NAMALWA (cell line): ENCODE measurements at places on chromosomes 1 and 21.

DNA sequence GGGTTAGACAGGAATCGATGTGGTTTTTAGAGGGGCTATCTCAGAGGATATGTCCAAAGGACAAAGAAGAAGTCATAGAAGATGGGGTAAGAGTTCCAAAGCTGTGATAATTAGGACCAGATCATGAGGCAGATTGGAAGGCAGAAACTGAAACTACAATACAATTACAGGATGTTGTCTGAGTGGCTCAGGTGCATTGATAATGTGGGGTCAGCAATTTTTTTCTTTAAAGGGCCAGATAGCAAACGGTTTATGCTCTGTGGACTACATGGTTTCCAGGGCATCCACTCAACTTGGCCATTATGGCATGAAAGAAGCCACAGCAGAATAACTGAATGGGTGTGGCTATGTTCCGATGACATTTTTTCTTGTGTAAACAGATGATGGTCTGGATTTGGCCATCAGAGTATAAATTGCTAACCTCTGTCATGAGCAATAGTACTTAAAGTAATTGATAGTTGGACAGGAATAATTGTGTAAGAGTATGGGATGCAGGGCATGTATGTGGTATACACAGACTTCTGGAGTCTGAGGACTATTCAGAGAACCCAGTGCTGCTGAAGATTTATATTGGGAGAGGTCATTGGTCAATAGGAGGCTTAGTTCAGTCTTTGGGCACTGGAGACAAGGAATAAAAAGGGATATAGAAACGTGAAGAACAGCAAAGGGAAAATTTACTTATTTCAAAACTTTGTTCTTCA lies 198.4 kb upstream of the ADGRL4 start:
- no peak for DNase-seq

GRCh38 chr1:151862604-151863003 lies 9.1 kb upstream of the THEM5 start:
- DNase-seq, result no peak

- no peak for DNase-seq
Measured at GRCh38 chr1:230220907-230221306, 153.9 kb downstream of the GALNT2 start.

GRCh38 chr21:28220680-28221079 lies 772.0 kb downstream of the LTN1 start:
- no peak for DNase-seq

DNA sequence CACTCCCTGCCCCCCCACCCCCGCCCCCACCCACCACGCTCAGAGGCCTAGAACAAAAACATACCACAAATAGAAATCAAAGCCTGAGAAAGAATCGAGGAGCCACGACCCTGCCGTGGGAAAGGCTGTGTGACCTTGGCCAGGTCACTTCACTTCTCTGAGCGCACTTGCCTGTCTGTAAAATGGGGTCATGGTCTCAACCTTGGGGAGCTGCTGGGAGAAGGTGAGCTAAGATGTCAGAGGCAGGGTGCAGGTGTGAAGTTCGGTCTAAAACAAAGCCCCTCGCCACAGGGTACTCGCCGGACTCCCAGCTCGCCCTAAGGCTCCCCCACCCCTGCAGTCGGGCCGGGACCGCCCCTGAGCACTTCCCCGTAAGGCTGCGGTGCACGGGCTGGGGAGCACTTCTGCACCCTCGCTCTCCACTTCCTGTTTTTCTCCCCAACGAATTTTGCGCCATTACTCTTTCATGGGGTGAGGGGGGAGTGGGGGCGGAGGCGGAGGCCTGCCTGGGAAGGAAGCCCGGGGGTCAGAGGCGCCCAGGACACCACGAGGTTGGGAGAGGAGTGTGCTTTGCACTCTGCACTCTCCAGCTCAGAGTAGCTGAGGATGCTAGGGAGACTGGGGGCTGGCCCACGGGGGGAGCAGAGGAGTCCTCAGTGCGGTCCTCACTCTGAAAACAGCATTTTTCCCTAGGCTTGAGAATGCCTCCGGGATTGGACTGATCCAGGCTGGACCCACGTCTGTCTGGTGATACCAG lies 21.9 kb upstream of the PIK3CD start:
- DNase-seq, result peak; percentile 88

- DNase-seq, result no peak
Measured at GRCh38 chr1:167472752-167473521, 45.4 kb downstream of the CD247 start.

DNA sequence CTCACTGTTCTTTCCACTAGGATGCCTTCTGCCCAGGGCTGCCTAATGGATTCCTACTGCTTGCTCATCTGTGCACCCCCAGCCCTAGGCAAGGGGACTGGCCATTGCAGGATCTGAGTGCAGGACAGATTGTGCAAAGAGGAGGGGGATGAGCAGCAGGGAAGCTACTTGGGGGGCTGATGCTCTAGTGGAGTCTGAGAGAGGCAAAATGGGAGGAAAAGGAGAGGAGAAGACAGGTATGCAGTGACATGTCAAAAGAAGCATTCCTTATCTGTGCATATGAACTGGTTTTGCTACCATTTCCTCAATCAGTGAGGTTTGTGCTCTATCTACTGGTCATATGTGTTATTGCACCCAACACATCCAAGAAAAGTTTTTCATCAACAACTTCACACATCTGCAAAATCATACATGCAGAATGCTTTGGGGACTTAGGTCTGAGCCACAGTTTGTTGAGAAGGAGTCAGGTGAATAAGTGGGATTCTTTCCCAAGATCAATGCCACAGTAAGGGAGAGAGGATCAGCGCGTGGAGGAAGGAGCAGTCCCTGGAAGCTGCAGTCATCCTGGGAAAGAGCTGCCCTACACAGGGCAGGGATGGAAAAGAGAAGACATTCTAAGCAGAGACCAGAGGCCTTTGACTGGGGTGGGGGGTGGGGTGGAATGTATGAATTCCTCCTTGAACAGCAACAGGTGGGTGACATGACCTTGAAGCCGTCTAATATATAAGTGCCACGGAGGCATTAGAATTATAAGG lies 14.4 kb downstream of the SLC5A9 start:
- DNase-seq, result peak; percentile 58

DNA sequence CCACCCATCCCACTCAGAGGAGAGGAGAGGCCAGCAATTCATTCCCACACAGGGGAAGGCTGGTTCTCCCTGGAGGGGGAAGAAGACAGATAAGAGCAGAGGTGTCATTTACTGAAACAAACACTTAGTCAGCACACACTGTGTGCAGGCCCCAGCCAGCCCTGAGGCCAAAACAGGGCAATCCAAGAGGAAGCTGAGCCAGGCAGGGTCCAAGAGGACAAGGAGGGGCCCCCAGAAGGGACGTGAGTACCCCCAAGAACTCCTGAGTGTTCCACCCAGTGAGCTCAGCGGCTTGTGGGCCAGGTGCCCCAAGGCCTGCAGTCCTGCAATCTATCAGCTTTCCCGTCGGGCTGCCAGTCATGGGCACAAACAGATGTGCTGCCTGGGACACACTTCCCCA lies 15.8 kb downstream of the ADGRB2 start:
- no peak for DNase-seq

- no peak for DNase-seq
Measured at GRCh38 chr1:39081271-39082009, 55.3 kb downstream of the NDUFS5 start.

GRCh38 chr1:91490501-91490900 lies 10.2 kb upstream of the CDC7 start:
- DNase-seq, result no peak

GRCh38 chr1:34500451-34500850 lies 254.4 kb upstream of the GJB5 start:
- DNase-seq, result no peak

DNA sequence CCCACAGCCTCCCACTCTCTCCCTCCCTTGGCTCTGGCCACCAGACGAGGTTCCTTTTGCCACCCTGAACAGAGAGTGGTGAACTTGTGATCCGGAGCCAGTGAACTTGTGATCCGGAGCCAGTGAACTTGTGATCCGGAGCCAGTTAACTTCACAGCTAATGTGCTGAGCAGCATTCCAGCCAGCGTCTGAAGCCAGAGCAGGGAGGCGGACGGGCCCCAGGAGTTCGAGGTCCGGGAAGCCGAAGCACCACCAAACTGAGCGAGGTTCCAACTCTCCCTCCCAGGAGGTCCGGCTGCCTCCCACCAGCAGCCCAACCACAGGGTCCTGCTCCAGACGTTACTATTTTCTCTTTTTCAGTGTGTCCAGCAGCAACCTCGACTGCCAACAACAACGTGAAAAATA lies 85.8 kb downstream of the SYF2 start:
- no peak for DNase-seq

GRCh38 chr1:215660259-215660658 lies 93.2 kb downstream of the KCTD3 start:
- no peak for DNase-seq

GRCh38 chr1:245663841-245664240 lies 509.1 kb downstream of the KIF26B start:
- no peak for DNase-seq

DNA sequence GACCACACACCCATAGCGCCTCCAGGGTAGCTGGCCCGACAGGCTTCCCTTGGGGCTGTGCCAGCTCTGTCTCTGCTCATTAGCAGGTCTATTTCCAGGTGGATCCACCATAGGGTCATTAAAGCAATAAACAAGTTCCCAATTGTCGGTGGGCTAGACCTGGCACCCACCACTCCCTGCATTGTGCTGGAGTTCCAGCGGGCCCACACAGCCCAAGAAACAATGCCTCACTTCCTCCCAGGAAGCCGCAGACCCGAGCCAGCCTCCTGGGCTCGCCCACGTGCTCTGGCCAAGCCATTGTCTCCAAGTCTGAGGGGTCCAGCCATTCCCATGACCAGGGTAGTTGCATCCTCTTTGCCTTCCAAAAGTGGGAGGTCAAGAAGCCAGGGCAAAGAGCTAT lies 27.5 kb upstream of the SOX13 start:
- DNase-seq, result no peak

DNA sequence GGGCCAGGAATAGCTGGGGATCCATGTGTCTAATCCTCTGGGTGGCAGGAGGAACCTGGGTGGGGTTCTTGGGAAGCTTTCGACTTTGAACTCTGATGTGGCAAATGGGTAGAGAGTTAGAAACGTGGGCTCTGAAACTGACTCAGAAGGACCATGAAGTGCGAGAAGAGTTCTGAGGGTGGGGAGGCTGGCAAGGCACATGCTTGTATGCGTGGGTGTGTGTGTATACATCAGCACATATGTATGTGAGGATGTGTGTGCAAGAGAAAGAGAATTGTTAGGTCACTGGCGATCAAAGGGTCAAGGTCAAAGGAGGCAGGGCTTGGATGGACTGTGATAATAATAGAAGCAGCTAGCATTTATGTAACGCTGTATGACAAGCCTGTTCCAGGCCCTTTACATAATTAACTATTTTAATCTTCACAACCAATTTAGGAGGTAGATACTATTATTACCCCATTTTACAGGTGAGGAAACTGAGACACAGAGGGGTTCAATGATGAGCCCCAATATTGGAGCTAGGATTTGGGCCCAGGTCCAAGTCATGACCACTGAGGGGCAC lies 84.5 kb upstream of the POU3F1 start:
- no peak for DNase-seq
